ENCODE measurements at places on chromosomes 4 and X.

- DNase-seq = no peak
These were observed 550.9 kb downstream of the GLUD2 start for GRCh38 chrX:121598356-121598755.

DNA sequence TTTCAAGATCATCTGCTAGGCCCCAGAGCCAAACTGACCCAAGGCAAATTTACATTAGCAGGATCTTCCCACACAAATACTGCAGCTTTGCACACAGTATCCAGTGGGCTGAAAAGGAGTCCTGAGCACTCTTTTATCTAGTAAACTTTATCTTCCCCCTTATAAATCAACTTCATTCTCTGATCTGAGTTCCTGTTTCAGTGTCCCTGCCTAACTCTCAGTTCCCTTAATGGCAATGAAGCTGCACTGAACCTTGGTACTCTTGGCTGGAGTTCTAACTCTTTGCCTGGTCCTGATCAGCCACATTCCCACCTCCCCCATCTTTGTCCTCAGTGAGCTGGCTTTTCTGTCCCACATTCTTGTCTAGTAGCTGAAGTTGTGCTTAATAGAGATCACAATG, 37.4 kb downstream of the EDA2R start:
- DNase-seq = no peak

- DNase-seq = no peak
These were observed 1848.9 kb upstream of the TENM3 start for GRCh38 chr4:180394312-180394711.

DNA sequence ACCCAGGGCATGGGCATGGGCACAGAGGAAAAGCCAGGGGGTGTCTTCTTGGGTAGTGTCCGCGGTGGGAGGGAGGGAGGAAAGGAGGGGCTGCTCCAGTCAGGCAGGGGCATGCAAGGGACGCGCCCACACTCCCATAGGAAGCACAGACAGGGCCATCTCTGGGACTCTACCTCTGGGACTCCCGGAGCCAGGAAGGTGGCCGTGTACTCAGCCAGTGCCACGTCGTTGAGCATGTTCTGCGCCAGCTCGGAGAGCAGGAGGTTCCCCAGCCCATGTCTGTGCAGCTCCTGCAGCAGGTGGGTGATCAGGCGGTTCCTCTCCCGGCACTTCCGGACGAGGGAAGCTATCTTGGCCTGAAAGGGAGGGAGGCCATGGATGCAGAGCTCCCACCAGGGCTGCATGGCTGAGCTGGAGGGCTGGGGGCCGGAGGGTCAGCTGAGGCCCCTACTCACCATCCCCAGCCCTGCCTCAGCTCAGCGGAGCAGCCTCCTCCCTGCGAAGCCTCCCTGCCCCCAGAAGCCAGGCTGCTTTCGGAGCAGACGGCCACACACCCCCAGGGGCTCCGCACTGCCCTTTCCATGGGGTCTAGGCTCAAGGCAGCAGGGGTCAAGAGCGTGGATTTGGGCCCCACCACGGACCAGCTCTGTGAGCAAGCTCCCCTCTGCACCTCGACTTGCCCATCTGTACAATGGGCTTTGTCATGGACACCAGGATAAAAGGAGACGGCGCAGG, 44.6 kb downstream of the C4orf50 start:
- no peak for DNase-seq

GRCh38 chr4:26126994-26127393, 193.8 kb upstream of the RBPJ start:
- no peak for DNase-seq

GRCh38 chr4:13618212-13618806, 9.2 kb downstream of the BOD1L1 start:
- DNase-seq = no peak
